ENCODE measurements at places on chromosomes 11 and 22. TPM values are rescaled to one million over a fixed set of nuclear protein-coding genes. Genes with fewer than 3 reads are reported as not detected.

DNA sequence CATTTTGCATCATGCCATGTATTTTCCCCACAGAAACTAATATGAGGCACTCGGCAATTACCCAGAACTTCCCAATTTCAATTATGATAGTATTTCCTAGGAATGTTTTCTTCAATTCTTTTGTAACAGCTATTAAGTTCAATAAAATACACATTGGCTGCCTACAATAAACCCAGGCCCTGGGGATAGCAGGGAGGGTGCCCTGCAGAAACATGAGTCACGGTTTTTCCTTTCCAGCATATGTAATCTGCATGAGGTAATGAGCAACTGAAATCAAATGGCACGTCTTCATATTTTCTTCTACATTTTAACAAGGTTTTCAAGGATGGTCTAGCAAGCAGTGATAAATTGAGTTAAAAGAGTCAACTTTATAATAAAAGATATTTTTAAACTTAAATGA is 32.0 kb downstream of the GUCY1A2 start:
- DNase-seq: no peak

DNA sequence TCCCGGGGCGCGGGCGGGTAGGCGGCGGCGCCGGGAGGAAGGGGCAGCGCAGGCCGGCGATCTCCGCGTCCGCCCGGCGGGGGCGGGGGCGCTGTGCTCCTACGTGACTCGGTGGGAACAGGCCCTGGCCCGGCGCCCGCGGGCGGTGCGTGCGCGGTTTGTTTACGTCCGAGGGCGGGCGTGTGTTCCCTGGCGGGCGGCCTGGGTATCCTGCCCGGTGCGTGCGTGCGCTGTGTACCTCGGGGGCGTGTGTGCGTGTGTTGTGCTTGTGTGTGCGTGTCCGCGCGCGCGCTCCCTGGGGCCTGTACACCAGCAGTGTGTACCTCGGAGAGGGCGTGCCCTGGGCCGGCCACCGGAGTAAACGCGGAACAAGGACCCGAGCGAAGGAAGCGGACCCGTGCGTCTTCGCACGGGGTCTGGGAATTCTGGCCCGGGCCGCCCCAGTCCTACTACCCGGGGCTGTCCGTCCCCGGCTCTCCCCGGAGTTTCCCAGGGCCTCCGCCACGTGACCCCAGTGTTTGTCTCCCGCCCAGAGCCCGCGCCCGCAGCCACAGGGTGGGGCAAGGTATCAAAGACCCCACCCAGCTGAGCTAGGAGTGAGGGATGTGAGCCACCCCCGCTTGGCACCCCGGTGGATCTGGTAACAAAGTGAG is 769 bp downstream of the MAFF start:
- no peak for DNase-seq

The OR8A1 gene
- not detected for total RNA-seq

DNA sequence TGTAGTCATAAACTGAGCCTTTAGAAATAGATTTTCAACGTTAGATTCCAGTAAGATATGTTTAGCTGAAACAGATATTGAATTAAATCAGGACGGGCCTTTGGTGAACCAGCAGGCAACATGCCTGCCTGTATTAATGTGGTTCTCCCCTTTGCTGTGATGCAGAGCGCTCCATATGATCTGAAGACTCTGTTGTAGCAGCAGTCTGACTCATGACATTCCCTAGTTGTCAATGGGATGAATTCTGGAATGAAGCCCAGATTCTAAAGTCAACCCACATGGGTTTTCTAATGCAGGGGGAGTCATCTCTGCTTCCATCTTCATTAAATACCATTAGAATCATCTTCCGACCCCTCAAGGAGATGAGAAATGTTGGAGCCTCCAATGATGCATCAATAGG is 864.5 kb downstream of the NTM start:
- no peak for DNase-seq

GRCh38 chr22:32281072-32281471 is 25.9 kb upstream of the SLC5A4 start:
- peak; percentile 13 for DNase-seq

- DNase-seq: no peak
Measured at GRCh38 chr11:68031144-68031464, 623 bp downstream of the NDUFS8 start.

- DNase-seq: no peak
Measured at GRCh38 chr11:101458161-101458560, 125.6 kb downstream of the TRPC6 start.

The TMPRSS13 gene
- total RNA-seq: 0.51 TPM

- DNase-seq: no peak
Measured at GRCh38 chr11:67345920-67346819, 7.2 kb downstream of the POLD4 start.

The SLC22A8 gene
- total RNA-seq: not detected

The TPBGL gene
- total RNA-seq: not detected

The HYOU1 gene
- 135 TPM for total RNA-seq

The KRTAP5-1 gene
- not detected for total RNA-seq

GRCh38 chr11:33444835-33445594 is 187.8 kb downstream of the HIPK3 start:
- DNase-seq: no peak

GRCh38 chr11:75858042-75858441 is 43.0 kb downstream of the UVRAG start:
- DNase-seq: no peak

GRCh38 chr22:28072066-28072465 is 153.0 kb upstream of the PITPNB start:
- DNase-seq: no peak

- DNase-seq: no peak
Measured at GRCh38 chr11:2776351-2777061, 76.7 kb upstream of the KCNQ1OT1 start.

GRCh38 chr22:17817511-17818065 is 43.3 kb upstream of the BID start:
- DNase-seq: no peak

The GAL gene
- total RNA-seq: 70.8 TPM

DNA sequence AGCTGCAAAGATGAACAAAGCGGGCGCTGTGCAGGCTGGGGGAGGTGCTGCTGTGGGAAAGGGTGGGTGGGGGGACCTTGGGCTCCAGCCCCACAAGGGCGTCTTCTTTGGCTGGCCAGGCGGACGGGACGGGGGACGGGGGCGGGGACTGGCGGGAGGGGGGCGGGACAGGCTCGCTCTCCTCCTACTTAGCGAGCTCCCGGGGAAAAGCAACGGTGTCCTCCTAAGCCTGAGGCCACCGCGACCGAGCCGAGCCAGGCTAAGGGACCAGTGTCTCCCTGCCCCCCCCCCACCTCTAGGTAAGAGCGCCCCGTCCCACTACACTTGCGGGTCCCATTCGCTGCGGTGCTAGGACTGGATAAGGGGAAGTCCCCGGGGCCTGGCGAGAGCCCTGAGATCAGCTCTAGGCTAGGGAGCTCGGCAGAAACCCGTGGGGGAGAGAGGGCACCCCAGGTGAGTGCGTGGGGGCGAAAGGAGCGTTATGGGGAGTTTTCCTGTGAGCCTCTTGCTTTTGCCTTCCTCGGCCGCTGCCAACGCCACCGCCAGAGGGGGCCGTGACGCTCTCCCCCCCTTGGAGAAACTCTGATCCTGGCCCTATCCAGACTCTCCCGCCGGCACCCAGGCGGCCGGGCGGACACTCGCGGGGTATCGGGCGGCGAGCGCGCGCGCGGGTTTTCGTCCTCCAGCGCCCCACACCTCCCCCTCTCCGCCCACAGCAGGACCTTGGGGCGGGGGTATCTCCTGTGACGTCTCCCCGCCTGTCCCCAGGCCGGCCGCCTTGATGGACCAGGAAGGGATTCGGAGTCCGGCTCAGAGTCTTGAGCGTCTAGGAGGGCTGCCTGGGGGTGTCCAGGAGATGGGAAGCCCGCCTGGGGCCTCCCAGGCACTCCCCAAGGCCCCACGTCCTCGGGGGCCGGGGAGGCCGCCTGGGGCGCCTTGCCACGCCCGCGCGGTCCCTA is at the start of gene PHLDB1:
PHLDB1 (plus strand) TSS at position 215 of the 959 bp plus-strand sequence. CDS start 6,222 bp downstream, outside the sequence.
- DNase-seq: no peak

GRCh38 chr11:65182258-65183170 is 786 bp downstream of the CAPN1 start:
- DNase-seq: no peak

The KCNK7 gene
- not detected for total RNA-seq

DNA sequence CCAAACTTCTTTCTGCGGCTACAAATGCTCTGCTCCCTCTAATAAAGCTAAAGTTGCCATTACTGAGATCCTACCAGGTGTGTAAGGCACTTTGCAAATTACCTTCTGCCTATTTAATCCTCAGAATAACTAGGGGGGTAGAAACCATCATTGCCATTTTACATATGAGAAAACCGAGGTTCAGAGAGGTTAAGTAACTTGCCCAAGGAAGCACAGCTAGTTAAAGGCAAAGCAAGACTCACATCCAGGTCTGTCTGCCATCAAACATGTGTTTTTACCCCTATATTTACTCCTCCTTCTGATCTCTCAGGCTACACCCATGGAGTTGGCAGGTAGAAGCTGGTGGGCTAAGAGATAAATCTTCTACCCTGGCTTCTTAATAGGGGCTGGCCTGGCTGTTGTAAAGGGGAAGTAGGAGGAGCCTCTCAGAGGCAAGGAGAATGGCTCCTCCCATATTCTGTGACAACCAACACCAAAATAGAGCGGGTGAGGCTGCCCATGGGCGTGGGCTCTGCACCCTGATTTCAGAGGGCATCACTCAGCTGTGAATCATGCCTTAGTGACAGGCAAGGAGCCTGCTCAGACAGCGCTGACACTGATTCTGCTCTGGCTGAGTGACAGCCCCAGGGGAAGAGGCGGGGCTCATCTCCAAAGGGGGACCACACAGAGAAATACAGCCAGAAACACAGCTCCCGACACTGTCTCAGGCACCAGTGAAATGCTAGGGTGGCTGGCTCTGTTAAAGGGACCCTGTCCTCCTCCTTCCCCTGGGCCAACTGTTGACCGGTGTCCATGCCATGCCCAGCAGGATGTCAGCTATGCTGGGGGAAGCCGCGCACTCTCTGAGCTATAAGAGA is 106.8 kb downstream of the ABTB2 start:
- no peak for DNase-seq

- no peak for DNase-seq
Measured at GRCh38 chr11:101487775-101488174, 96.0 kb downstream of the TRPC6 start.

DNA sequence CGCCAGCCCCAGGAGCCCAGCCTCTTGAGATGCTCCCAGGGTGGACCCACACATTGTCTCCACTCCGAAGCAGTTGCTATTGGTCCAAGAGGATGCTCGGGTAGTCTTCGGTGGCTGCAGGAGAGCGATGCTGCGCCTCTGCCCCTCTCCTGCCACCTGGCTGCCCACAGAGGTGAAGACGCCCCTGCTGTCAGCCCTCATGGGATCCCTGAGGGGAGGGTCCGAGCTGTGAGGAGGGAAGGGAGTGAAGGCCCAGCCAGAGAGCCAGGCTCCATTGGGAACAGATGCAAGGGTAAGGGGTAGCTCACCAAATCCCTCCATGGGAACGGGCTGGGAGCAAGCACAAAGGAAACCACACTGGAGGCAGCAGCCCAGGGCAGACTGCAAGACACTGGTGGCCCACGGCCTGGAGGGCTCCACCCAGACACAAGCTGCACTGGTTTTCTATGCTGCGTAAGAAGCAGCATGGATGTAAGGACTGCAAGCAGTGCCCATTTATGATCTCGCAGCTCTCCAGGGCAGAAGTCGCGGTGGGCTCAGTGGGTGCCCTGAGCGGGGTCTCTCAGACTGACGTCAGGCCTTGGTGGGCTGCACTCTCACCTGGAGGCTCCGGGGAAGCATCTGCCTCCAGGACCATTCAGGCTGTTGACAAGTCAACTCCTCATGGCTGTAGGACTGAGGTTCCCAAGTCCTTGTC is 15.7 kb downstream of the TSPAN32 start:
- DNase-seq: no peak

GRCh38 chr22:26398741-26399153 is 30.3 kb upstream of the ASPHD2 start:
- DNase-seq: no peak

The CBLIF gene
- total RNA-seq: not detected

DNA sequence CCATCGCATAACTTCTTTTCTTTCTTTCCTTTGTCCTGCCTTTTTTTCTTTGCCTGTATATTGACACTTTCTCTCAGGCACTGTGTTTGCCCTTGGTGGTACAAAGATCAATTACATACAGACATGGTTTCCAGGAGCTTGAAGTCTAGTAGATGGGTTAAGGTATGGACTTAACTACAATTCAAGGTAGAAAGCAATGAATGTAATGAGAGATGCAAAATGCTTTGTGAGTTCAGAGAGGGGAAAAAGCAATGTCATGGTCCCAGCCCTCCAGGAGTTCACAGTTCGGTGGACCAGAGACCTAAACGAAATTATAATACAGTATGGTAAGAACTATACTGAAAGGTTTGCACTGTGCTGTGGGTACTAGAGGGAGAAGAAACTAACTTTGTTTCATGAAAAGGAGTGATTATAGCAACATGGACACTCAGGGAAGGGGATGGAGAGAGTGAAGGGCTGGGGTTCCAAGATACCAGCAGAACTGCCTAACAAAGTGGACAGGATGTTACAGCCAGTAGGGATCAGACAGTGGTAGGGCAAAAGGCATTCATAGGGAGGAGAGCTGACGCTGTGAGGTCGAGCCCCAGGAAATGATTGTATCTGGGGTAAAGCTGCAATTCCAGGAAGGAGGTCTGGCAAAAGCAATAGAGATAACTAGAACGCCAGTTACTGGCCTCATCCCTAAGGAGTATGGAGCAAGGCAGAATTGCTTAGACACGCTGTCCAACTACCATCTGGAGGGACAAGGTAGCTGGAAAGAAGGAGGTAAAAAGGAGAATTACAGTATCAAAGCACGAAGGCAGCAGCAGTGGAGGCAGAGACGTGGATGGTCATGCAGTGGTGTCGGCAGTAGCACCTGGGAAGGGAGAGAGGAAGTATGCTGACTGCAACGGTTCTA is 158.3 kb upstream of the MTMR2 start:
- DNase-seq: no peak

The LINC01488 gene
- total RNA-seq: not detected

- no peak for DNase-seq
Measured at GRCh38 chr11:94662065-94662779, 95.1 kb downstream of the PIWIL4 start.

The ANGPTL5 gene
- not detected for total RNA-seq

DNA sequence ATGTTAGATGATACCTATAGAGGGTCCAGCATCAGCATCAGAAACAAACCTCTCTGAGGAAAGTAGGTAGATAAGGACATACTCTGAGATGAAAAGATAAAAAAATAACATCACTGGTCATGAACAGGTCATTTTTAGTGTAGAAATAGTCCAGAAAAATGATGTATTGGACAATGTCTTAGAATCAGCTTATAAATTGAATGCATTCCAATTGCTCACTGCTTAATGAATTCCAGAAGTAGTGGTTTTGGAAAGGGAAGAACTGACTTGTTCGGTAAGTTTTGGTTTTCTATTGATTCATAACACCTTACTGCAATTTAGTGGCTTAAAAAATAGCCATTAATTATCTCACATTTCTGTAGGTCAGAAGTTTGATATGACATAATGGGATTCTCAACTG is 929.5 kb upstream of the CCDC90B start:
- no peak for DNase-seq
